ENCODE measurements at places on chromosomes 11 and 22.

DNA sequence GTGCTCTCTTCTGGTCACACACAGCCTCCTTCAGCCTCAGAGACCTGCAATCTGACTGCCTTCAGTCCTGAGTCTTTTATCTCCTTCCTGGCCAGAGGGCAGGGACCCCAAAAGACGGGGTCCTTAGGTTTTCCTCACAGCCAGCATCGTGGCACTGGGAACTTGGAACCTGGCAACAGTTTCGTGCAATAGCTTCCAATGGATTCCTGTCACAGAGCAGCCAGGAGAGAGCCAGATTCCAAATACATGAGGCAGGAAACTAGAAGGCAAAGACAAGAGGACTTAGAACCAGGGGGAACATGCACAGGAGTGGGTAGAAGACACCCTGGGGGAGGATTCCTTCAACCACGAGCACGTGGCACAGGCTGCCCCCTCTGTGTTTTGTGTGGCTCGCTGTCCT is 48.6 kb downstream of the C11orf91 start:
- DNase-seq, result no peak

- DNase-seq, result no peak
Observed at GRCh38 chr11:72783144-72783905, 10.5 kb downstream of the STARD10 start.

- peak; percentile 52 for DNase-seq
Observed at GRCh38 chr11:126518972-126519690, 163.6 kb downstream of the ST3GAL4 start.

GRCh38 chr11:3189886-3190583 is 24.9 kb upstream of the OSBPL5 start:
- DNase-seq, result peak; percentile 43

DNA sequence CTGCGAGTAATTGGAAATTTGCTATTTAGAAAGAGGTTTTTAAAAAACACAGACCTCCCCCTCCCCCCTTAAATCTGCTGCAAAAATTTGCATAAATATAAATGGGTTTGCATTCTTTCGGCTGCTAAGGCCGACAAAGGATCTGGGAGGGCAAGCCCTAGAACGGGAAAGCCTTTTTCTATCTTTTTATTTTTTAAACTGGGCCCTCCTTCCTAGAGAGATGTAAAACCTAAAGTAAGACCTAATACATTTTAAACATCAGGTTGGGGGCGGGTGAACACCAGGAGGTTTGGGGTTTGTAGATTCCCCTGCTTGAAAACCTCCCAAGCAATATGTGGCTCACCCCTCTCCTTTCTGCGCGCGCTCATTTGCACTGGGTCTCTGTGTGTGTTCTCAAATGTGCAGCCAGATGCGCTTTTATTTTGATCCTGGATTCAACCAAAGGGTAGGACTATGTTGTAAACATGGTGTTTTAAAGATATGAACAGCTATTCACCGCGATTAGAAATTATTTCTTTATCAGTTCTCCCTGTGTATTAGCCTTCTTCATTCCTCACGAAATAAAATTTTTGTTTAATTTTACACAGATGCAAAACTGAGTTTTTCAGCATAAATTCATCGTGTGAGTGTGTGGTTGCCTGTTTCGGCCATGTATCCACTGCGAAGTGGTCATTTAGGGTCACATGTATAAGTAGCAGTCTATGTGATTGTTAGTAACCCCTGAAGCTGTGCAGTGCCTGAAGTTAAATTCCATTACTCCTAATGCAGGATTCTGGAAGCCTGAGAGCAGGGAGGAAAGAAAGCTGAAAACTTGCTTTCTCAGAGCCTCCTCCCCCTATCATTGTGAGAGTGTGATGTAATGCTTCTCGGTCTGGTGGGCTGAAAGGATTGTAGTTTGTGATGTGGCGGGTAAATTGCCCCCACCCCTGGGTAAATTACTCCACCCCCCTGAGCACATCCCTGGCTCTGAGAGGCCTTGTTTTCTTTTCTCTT is 988 bp downstream of the TNRC6B start:
- DNase-seq, result peak; percentile 77

DNA sequence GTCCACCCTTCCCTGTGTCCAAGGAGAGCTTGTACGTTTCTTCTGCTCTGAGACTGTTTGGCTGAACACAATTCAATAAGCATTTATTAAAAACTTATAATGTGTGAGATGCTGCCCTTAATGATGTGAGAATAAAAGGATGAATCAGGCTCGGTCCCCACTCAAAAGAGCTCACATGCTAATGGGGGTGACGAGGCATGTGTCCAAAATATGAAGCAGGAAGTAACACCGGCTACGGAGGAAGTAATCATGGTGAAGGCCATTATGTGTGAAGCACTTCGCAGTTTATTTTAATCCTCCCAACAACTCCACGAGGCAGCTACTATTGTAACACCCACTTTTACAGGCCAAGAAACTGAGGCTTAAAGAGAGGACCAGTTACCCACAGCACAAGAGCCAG is 3.4 kb upstream of the RASD2 start:
- no peak for DNase-seq

DNA sequence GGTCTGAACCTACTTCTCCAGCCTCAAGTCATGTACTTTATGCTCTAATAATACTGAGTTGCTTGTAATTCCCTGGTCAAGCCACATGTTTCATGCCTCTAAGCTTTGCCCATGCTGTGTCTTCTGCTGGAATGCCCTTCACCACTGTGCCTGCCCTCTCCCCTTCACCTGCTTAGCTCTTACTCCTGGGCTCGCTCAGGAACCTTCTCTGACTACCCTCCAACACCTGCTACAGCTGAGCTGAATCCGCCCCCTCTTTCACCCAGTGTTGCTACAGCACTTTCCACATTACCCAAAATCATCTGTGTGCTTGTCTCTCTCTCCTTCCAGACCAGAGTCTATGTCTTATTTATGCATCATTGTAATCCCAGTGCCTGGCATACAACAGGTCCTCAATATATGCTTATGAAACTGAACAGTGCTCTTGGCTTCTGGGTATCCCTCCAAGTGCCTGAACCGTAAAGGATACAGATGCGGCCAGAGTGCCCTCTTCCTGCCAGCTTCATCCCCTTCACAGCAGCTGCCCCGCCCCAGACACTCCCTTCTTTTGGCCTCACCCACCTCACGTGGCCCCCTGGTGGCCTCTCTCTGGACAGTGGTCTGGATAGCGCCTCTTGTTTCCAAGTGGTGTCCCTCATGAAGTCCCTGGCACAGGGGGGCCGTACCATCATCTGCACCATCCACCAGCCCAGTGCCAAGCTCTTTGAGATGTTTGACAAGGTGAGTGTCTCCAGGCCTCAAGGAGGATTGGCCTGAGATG is 7.1 kb downstream of the ABCG4 start:
- DNase-seq, result no peak

DNA sequence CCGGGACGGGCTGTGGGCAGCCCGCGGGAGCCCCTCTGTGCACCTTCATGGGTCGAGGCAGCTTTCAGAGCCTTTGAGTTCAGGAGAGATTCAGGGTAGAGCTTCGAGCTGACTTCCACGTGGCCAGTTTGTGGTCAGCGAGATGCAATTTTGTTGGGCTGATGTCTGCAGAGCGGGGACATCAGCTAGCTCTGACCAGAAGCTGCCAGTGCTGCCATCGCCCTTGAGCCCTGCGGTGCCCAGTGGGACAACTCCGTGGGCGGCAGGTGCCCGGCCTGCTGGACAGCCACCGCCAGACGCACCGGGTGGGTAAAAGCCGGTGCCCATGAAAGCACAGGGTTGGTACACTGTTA is 719 bp downstream of the TALDO1 start:
- DNase-seq, result peak; percentile 86

DNA sequence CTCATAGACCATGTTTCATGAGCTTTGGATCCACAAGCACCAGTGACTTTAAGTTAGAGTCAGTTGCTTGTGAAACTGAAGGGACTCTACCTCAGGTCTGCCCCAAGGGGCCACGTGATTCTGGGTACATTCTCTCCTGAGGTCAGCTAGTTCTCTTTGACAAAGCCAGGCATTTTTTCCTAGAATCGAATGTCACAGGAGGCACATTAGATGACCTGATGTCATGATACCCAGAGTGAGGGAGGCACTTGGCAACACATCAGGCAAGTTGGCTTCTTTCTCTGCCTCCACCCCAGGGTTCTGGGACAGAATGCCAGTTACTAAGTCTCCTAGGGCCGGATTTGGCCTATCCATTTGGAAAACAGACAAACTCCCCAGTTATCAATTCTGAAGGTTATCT is 93.0 kb downstream of the APIP start:
- no peak for DNase-seq

GRCh38 chr11:59137190-59137589 is 5.5 kb upstream of the FAM111A start:
- peak; percentile 74 for DNase-seq

DNA sequence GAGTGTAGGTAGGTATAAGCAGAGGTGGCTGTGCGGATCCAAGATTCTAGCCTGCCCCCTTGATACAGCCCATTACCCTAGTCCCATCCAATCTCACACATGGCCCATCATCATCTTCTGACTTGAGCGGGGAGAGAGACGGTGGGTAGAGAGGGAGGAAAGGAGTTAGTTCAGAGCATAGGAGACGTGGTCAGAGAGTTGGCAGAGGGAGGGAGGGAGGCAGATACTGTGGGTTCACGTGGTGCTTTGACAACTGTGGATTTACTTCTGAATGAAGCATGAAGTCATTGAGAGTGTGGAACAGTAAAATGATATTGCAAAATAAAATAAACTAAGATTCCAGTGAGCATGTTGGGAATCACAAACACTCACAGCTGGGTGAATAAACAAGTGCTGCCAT is 31.4 kb upstream of the VPREB1 start:
- DNase-seq, result no peak

- no peak for DNase-seq
Observed at GRCh38 chr11:94662065-94662779, 95.1 kb downstream of the PIWIL4 start.

DNA sequence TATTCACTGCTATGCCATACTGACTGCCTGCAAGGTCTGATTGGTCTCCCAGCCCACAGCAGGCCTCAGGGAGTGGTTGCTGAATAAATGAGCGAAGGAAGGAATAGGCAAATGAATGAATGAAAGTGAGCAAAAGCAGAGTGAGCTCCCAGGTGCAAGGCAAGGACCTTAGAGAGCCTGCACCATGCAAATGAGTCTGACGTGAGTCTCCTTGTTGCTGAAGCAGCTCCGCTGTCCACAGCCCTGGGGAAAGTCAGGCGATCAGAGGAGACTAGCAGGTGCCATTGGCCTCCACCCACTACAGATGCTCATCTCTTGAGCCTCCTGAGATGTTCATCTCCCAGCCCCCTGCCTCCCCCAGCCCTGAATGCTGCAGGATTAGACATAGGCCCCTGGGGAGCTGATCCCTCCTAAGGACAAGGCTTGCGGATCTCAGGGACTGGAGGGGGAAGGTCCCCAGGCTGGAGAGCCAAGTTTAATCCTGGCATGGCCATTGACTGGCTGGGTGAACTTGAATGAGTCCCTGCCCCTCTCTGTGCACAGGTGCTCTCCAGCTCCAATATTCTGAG is 22.1 kb downstream of the GDPD5 start:
- DNase-seq, result no peak

DNA sequence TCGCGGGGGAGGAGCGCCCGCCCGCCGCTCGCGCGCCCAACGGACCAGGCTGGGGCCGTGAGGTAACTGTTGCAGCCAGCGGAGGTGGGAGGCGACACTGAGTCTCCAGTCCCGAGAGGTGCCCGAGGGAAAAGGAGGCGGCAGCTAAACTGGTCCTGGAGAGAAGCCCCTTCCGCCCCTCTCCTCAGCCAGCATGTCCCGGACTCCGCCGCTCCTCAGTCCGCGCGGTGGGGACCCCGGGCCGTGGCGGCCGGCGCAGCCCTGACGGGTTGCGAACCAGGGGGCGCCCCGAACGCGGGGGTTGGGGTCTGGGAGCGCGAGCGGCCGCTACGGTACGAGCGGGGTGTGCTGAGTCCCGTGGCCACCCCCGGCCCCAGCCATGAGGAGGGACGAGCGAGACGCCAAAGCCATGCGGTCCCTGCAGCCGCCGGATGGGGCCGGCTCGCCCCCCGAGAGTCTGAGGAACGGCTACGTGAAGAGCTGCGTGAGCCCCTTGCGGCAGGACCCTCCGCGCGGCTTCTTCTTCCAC is at the start of gene PDE3B:
Gene PDE3B (plus strand): TSS at position 108 of the 529 bp plus-strand sequence. CDS start 272 bp downstream, at position 380.
- peak; percentile 95 for DNase-seq

DNA sequence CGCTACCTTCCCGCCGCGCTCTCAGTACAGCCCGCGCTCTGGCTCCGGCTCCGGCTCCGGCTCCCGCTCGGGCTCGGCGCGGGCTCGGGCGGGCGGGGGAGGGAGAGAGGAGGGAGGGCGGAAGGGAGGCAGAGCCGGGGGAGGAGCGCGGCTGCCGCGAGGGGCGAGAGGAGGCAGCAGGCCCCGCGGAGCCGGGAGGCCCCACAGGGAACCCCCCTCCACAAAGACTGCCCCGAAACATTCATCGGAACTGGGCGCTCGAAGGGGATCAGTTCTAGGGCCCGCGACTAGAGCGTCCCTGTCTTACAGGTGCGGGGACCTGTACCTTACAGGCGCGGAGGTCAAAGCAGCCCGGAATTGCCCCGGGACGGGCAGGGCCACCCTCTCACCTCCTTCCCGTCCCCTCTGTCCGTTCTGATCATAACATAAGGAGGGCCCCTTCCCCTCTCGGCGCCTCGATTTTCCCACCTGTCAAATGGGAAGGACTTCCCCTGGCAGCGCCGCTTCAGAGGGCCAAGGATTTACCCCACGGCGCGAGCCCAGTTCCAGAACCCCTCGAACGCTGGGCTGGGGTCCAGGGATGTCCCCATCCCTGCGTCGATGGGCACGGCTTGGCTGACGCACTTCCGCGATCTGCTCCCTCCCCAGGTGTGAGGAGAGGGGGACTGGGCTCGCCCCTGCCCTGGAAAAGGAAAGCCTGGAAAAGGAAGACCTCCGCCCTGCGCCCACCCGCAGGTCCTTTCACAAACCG is at the start of gene SHISA8:
Gene SHISA8 (minus strand): TSS at position 40 of the 751 bp plus-strand sequence. CDS start 407 bp downstream, outside the sequence.
- DNase-seq, result peak; percentile 91

DNA sequence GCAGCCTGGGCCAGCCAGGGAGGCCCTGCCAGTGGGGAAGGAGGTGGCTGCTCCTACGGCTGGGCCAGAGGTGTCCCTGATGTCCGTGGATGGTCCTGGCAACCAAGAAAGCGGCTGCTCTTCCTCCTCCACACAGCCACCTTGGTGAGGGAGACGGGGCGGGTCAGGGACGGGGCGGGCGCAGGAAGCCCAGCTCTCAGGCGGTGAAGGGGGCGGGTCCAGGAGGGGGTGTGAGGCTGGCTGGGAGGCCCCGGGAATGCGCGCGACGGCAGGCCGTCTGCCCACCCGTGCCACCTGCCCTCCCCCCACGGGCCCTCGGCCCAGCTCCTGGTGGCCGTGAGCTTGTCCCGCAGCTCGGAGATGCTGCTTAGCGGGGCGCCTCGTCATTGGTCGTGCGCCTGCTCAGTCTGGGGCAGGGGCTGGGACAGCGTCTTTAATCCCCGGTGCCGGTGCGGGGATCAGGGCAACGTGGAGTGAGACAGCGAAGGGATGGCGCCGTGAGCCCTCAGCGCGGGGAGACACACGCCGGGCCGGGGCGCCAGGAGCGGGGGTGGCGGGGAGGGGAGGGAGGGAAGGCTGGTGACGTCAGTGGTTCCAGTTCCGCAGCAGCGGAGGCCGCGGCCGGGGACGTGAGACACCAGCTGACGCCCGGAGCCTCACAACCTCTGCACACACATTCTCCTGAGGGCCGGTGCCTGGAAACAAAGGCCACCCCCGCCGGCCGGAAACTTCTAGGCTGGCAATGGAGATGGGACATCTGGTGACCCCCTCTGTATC is 6.7 kb upstream of the BRSK2 start:
- DNase-seq, result peak; percentile 96
